ENCODE measurements at places on chromosomes 12 and 14. TPM values are rescaled to one million over a fixed set of nuclear protein-coding genes. Genes with fewer than 3 reads are reported as not detected.

The LRTM2 gene
- not detected for total RNA-seq

DNA sequence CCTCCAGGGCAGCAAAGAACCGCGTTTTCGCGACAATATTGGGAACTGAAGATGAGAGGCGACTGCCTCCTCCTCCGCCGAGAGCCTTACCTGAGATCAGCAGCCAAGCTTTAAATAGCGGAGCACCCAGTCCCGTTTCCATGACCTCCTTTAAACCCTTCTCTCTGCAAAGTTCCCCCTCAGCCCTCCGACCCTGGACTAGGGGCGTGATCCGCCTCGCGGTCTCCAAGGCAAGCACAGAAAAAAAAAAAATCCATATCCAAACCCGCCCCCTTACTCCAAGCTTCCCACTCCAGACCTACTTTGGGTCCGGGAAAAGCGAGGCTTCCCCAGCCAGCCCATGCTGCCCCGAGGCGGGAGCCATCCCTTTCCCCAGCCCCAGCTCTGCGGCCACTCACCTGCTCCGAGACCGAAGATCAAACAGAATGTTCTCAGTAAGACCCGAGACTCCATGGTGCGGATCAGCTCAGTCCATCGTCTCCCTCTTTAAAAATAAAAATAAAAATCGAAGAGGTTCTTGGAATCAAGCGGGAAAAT lies 630 bp downstream of the NELL2 start:
- no peak overlapping the region for H3K27ac ChIP-seq
- peaks cover 15% of the 10 kb centered on the region for H3K4me1 ChIP-seq
- peaks cover 76% of the 10 kb centered on the region for H3K27me3 ChIP-seq
- peak overlapping the region; percentile 69 for H3K4me3 ChIP-seq
- no peak for DNase-seq

- DNase-seq, result no peak
- H3K27me3 ChIP-seq, result no peaks in the 10 kb centered on the region
- no peak overlapping the region for H3K4me3 ChIP-seq
- no peaks in the 10 kb centered on the region for H3K36me3 ChIP-seq
Observed at GRCh38 chr14:93511001-93511400, 80.3 kb downstream of the UNC79 start.

DNA sequence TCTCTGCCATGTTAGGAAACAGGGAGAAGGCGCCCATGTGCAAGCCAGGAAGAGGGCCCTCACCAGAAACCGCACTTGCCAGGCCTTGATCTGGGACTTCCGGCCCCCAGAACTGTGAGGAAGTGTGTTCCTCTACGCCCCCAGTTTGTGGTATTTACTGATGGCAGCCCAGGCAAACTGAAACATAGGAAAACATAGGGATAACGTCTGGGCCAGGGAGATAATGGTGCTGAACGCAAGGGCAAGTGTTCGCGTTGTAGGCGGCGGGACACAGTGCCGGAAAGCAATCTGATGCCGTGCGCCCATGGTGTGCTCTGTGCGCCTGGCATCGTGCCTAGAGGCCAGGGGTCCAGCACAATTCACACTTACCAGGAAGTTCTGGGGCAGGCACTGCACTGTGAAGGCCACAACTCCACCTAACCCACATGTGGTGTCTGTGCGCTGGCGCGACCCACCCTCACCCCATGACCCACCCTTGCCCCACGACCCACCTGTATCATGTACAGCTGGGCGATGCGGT lies 53.6 kb downstream of the ARL6IP4 start:
- H3K36me3 ChIP-seq, result no peaks in the 10 kb centered on the region
- no peak for DNase-seq
- H3K4me1 ChIP-seq, result peaks cover 21% of the 10 kb centered on the region
- H3K4me3 ChIP-seq, result no peak overlapping the region

The SLCO1B1 gene
- total RNA-seq, result not detected

Data from PC-3 (cell line).